ENCODE measurements at places on chromosomes 16 and 17.
A peak's percentile ranks its signal among the peaks of the same experiment; 100 is the strongest.

DNA sequence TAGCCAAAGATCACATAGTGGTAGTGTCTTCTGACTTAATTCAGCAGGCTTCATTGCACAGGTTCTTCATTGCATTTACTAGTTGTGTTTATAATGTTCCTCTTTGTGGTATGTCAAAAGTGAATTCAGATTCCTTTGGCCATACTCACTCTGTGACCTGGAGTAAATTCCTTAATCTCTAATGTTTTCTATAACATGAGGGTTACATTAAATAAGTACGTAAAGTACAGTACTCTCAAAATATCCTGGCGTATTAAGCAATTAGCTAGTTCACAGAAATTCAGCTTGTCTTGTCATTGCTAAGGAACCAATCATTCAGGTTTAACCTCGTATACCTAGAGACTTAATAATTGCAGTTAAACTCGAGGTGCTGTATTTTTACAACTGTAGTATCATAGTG lies 4.2 kb downstream of the RPS6KB1 start:
- no peak for DNase-seq

- no peak for DNase-seq
These were observed 120.9 kb downstream of the METRNL start for GRCh38 chr17:83200231-83200699.

DNA sequence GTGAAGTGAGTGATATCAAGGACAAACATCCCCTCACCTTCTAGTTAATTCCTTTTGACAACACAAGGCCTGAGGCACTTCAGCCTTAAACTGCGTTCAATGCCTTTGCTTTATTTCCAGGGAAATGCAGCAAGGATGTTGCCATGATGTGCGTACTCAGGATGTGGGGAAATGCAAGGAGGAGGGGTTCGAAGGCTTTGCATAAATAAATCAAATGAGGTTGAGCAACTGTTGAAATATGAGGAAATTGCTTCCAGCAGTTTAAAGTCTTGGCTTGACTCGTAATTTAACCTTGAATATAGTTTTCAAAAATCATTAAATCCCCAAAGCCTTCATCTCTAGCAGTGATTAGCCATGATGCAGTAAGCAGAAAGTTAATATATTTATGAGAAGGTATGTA lies 81.8 kb upstream of the CCL2 start:
- no peak for DNase-seq

- no peak for DNase-seq
These were observed 96.0 kb downstream of the YPEL2 start for GRCh38 chr17:59427425-59427921.

DNA sequence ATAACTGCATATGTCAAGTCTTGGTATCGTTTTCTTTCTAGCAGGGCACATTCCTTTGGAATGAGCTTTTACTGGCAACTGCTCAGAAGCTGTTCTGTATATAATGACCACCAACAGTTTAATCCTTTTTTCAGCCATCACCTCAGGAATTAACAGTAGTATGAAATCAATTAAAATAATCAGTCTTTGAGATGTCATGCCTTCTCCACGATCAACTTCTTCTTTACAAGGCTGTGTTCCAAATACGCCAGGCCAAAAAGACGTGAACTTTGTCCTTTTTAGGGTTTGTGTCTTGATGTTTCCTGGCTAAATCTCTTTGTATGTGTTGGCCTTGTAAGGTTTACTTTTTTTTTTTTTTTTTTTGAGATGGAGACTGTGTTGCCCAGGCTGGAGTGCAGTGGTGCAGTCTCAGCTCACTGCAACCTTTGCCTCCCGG lies 54.9 kb downstream of the ABCC1 start:
- no peak for DNase-seq

- DNase-seq, result peak; percentile 48
These were observed 88.9 kb downstream of the CDC27 start for GRCh38 chr17:47099987-47100711.

- DNase-seq, result no peak
These were observed 64.1 kb downstream of the TIMM22 start for GRCh38 chr17:1060991-1061390.

DNA sequence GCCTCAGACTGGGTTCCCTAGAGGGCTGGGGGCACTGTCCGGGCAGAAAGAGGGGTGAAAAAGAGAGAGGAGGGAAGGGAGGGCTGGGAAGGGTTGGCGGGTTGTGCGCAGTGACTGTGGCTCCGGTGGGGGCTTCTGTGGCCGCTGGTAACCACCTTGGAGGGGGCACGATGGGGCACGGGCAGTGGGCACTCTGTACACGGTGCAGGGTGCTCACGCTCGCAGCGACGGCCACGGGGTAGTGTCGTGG lies 588 bp downstream of the PLLP start:
- DNase-seq, result no peak

- DNase-seq, result no peak
These were observed 14.9 kb upstream of the ARL6IP1 start for GRCh38 chr16:18816286-18816685.

GRCh38 chr17:29583324-29584248 lies 5.9 kb downstream of the GIT1 start:
- DNase-seq, result no peak

- no peak for DNase-seq
These were observed 20.5 kb downstream of the CDC42EP4 start for GRCh38 chr17:73291260-73291801.

- no peak for DNase-seq
These were observed 2.2 kb downstream of the GRB7 start for GRCh38 chr17:39739885-39740356.

DNA sequence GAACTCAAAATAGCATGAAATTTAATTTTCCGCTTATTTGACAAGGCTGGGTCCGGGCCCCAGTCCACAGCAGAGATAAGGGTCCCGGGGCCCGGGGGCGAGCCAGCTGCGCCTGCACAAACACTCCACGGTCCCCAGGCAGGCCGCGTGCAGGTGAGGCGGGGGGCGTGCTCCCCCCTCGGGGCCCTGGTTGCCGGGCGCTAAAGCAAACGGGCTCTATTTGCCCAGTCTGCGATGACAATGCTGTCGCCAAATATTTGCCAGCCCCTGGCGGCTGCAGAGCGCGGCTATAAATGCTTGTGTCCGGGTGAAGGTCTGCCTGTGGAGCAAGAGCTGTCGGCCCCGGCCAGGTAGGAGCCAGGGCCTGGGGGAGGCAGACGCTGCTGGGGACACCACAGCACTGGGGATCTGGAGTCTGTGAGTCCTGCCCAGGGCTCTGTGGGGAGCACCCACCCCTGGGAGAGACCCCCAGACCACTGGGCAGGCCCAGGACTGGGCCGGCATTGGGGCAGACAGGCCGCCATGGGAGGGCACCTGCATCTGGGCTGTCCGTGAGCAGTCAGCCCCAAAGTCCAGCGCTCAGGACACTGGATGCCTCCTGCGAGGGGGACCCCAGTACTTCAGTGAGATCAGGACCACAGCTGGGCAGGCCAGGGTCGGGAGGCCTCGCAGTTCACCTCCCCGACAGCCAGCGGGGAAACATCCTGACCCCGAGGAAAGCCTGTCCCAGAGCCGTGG lies at the start of gene PERCC1:
TSS of gene PERCC1 (plus strand) at position 320 of the 738 bp plus-strand sequence. CDS start 1,516 bp downstream, outside the sequence.
- no peak for DNase-seq

GRCh38 chr17:74758848-74759168 lies 10.4 kb downstream of the NHERF1 start:
- DNase-seq, result no peak

GRCh38 chr16:17356243-17356933 lies 114.4 kb downstream of the XYLT1 start:
- DNase-seq, result no peak

DNA sequence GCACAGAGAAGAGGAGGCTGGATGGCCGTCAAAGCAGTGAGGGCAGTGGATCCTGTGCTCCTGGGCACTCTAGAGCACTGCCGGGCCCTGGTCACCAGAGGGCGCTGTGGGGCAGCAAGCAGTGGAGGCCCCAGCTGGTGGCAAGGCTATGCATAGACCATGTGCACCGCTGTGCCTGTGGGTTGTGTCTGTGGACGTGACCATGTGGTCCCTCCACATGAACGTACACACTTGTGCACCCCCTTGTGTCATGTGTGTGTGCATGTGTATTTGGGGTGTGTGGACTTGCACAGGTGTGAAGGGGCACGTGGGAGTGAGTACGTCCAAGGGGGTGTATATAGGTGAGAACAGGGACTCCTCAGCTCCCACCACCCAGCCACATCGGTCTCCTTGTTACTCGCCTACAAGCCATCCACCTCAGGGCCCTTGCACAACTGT lies 4.4 kb upstream of the MAP2K3 start:
- no peak for DNase-seq
